GM20000 (cell line): ENCODE measurements at places on chromosomes 16 and 17.
A peak's percentile ranks its signal among the peaks of the same experiment; 100 is the strongest.

DNA sequence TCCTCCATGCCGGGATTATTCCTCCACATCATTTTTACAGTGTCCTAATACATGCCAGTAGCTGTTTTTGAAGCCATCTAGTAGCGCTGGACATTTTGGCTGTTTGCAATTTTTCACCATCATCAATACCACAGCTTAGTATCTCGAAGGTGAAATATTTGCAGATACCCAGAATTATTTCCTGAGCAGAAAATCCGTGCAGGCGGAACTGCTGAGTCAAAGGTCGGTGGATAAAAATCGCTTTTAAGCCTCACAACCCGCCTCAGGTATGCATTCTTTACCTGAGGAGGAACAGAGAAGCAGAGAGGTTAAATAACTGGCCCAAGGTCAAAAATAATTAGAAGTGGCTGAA is 584 bp upstream of the TNRC6A start:
- peak; percentile 14 for DNase-seq

- DNase-seq: no peak
These were observed 4.6 kb upstream of the MPP2 start for GRCh38 chr17:43911904-43912303.

DNA sequence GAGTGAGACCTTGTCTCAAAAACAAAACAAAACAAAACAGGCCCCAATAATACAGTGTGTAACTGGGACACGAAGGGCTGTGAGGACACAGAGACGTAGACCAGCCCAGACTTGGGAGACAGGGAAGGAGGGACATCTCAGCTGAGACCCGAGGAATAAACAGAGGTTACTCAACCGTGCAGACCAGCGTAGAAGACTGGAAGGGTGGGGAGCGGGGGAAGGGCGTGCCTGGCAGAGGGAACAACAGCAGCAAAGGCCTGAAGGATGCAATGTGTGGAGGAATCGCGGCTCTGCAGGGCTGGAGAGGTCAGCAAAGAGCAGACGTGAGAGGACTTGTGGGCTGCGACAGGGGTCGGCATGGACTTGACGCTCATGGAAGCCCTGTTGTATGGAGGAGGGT is 11.6 kb upstream of the CES4A start:
- DNase-seq: no peak

DNA sequence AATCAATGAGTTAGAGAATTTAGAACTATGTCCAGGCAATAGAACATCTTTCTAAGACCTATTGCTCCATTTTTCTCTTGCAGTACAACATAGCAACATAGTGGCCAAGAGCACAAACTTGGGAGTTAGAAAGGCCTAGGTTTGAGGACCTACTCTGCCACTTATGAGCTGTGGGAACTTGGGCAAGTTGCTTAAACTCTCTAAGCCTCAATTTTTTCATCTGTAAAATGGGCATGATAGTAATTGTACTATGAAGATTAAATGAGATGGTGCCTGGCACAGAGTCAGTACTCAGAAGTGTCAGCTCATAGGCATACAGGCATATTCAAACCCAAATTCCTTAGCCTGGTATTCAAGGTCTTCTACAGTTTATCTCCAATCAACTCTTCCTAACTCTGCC is 25.1 kb downstream of the IRX5 start:
- no peak for DNase-seq

- DNase-seq: peak; percentile 26
These were observed 6.2 kb upstream of the DUSP14 start for GRCh38 chr17:37483311-37484039.

DNA sequence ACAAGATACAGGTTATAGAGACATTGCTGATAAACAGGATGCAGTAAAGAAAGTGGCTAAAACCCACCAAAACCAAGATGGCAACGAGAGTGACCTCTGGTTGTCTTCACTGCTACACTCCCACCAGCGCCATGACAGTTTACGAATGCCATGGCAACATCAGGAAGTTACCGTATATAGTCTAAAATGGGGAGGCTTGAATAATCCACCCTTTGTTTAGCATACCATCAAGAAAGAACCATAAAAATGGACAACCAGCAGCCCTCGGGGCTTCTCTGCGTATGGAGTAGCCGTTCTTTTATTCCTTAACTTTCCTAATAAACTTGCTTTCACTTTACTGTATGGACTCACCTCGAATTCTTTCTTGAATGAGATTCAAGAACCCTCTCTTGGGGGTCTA is 21.7 kb upstream of the CDH13 start:
- no peak for DNase-seq

DNA sequence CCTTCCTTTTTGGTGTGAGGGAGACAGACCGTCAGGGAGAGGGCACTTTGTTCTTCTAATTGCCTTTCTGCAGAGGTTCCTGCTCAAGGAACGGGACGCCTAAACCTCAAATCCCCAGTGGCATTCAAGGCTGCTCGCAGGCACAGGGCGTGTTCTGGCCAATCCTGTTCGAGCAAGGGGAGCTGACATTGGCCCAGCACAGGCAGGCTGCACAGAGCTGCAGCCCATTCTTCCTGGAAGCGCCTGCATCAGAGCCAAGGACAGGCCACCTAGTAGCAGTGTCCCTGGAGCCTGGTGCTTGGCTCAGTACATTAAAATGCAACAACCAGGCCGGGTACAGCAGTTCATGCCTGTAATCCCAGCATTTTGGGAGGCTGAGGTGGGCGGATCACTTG is 72.2 kb upstream of the CREBBP start:
- DNase-seq: no peak

DNA sequence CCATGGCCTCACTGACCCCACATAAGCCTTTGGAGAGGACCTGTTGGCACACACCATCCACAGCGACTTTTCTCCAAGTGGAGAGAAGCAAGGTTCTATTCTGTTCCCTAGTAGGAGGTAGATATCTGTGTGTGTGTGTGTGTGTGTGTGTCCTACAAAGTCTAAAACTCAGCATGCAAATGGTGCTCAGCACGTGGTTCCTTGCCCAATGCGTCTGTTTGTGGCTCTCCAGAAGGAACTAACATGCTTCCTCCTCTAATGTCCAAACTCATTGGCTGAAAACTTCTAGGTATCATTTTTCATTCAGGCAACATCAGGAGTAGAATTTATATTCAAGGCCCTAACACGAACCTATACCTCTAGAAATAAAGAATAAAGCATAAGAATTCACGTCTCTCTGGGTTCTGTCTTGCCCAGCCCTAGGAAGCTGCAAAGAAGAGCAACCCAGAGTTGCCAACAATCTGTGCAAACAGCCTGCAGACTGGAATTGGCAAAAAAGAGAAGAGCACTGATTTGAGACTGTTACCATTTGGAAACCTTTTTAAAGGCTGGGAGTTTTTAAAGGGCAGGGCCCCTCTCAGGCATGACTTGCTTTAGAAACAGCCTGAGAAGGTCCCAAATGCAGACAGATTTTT is 25.5 kb downstream of the MAP3K14 start:
- DNase-seq: no peak

DNA sequence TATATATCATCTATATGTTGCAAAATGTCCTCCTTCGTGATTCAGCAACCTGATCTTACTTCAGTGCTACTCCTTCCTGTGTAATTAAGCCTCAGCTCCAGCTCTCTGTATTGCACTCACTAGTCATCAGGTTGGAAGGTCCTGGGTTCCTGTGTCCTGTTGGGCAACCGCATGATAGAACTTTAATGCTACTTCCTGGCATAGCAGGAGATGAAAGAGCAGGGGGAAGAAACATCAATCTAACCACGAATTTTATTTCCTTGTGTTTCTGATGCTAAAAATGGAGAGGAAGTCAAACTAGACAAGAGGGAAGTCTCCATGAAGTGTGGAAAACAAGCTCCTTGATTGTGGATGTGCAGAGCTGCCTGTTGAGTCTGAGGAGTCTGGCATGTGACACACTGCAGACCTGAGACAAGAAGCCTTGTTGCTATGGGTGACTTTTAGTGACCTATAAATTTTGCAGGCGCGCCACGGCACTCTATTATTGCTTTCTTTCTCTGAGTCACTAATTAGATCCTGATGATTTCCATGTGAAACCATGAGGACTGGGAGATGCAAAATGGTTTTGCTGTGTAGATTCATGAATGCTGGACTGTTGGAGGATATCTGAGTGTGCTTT is 25.6 kb downstream of the IGSF6 start:
- no peak for DNase-seq

- peak; percentile 26 for DNase-seq
These were observed 19.1 kb upstream of the ZNF594 start for GRCh38 chr17:5210614-5211252.

GRCh38 chr17:45386178-45386577 is 46.5 kb downstream of the ARHGAP27 start:
- DNase-seq: no peak

GRCh38 chr16:54974367-54974766 is 43.7 kb downstream of the IRX5 start:
- DNase-seq: no peak

- no peak for DNase-seq
These were observed 416.3 kb upstream of the CDH5 start for GRCh38 chr16:65950211-65950610.

- no peak for DNase-seq
These were observed 591 bp downstream of the NPW start for GRCh38 chr16:2019921-2020831.

- no peak for DNase-seq
These were observed 82.1 kb upstream of the ELAC2 start for GRCh38 chr17:13099926-13100325.

DNA sequence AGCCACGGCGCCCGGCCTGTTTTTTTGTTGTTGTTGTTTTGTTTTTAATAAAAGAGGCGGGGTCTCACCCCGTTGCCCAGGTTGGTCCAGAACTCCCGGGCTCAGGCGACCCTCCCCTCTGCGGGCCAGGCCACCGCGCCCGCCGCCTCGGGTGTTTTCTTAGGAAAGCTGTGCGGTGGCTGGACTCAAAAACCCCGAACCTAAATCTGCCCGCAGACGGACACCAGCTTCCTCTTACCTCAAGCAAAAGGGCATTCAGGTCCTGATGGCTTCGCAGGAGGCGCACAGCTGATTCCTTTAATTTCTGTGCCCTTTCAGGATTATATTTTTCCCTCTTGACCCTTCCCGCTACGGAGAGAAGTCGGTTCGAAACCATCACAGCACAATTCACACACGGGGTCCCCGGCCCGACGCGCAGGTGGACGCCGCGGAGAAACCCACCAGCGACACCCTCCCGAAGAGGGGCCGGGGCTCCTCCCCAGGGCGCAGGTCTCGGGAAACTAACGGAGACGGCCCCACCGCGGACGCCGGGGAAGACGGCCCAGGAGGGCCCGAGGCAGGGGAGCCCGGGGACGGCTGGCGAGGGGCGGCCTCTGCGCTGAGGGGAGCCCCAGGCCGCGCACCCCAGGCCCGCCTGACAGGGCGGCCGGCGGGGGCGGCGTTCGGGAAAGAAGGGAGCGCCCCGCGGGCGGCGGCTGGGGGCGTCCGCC is 653 bp downstream of the FANCA start:
- DNase-seq: peak; percentile 69

DNA sequence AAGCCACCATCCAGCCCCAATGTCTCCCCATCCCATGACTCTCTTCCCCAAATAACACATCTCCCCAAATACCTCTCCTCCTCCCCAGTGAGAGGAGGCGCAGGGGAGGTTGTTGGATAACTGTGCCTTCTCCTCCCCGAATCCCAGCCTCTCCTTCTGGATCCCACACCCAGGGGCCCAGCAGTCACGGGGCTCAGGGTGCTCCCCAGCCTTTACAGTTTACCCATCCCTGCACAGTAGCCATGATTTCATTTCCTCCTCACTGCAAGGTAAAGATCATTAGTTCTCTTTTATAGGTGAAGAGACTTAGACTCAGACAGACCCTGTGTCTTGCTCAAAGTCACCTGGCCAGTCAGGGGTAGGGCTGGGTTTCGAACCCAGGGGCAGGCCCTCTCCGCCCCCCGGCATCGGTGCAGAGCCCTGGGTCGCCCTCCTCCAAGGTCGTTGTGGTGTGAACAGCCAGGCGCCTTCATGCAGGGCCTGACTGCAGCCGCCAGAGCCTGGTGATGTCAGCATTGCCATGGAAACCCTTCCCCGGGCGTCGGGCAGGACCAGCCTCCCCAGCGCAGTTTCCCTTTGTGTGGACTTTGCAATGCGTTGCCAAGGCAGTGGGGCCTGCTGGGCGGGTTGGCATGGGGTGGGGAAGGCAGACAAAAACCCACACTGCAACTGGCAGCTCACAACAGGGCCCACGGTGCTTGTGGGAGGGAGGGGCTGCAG is 53.3 kb upstream of the TOB1 start:
- peak; percentile 71 for DNase-seq
